ENCODE measurements at places on chromosomes 2 and 18.

- DNase-seq: no peak
These were observed 167.1 kb upstream of the KYNU start for GRCh38 chr2:142710336-142710735.

- peak; percentile 14 for DNase-seq
These were observed 72.3 kb downstream of the FMNL2 start for GRCh38 chr2:152407204-152407721.

DNA sequence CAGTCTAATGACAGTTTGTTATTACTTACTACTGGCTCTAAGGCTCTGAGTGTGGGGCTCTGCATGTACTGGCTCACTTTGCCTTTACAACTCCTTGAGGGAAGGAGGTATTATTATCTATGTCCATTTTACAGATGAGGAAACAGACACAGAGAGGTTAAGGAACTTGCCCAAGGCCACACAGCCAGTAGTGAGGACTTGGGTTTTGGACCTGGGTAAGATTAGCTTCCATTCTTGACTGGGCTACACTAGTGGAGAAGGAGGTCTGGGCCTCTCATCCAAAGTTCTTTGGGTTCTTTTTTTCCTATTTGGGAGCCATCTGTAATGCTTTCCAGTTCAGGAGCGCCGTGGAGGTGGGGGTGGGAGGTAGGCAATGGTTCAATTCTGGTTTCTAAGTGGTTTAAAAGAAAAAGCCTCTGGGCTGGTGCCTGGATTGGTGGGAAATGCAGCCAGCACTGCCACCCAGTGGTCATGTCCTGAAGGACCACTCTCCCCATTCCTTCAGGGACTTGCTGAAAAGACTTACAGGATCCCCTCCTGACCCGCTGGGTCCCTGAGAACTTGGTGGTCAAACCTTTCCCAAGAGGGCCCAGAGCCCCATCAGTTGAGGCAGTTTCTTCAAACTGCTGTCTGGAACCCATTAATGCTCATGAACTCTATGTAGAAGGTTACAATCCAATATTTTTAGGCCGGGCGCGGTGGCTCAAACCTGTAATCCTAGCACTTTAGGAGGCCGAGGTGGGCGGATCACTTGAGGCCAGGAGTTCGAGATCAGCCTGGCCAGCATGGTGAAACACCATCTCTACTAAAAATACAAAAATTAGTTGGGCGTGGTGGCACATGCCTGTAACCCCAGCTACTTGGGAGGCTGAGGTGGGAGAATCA lies 38.6 kb upstream of the NOTO start:
- peak; percentile 71 for DNase-seq

- DNase-seq: no peak
These were observed 3.9 kb upstream of the NPPC start for GRCh38 chr2:231929961-231930592.

DNA sequence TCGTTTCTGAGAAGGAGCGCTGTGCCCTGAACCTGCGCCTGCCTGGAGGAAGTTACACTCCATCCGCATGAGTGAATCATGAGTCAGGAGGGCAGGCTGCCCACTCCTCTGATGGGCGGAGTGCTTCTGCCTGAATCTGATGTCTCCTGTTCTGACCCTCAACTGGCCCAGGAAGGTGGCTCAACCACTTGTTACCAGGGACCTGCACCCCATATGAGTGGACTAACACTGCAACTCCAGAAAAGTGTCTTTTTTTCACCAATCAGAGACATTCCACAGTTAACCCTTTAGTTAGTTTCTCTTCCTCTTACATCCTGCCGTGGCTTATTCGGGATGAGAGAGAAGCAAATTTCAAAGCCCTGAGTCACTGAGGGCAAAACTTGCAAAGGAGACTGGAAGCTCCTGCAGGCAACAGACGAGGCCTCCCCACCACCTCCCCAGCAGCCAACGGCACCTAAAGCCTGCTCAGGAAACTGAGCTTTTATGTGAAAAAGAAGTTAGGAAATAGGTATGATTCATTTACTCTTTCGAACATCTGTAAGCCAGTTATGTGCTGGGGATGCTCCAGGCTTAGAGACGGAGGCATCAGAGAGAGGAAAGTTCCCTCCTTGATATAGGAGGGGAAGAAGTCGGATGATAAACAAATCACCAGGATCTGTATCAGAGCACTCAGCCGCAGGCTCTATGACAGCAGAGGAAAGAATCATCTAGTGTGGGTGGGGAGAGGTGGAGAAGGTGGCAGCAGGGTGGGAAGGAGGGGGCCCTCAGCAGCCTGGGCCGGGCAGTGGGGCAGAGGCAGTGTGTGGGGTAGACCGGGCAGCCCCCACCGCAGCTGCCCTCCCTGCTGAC lies 30.9 kb downstream of the MBP start:
- DNase-seq: peak; percentile 72

DNA sequence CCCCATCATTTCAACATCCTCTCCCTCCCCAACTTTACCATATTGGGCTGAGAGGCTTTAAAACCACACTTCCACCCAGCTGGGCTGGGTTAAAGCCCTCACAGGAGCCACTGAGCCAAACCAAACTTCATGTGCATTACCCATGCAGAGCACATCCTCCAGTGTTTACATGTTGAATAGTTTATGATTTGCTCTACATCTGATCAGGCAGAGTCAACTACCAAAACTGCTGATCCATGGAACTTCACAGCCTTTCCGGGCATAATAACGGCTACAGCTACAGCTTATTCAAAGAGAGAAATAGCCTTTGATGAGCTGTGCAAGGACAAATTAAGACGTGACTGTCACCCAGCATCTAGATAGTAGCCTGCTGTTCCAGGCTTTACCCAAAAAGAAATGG lies 39.0 kb downstream of the MAIP1 start:
- no peak for DNase-seq

GRCh38 chr2:98458667-98459380 lies 14.2 kb downstream of the INPP4A start:
- no peak for DNase-seq

GRCh38 chr2:148979919-148980277 lies 58.6 kb upstream of the LYPD6B start:
- no peak for DNase-seq

DNA sequence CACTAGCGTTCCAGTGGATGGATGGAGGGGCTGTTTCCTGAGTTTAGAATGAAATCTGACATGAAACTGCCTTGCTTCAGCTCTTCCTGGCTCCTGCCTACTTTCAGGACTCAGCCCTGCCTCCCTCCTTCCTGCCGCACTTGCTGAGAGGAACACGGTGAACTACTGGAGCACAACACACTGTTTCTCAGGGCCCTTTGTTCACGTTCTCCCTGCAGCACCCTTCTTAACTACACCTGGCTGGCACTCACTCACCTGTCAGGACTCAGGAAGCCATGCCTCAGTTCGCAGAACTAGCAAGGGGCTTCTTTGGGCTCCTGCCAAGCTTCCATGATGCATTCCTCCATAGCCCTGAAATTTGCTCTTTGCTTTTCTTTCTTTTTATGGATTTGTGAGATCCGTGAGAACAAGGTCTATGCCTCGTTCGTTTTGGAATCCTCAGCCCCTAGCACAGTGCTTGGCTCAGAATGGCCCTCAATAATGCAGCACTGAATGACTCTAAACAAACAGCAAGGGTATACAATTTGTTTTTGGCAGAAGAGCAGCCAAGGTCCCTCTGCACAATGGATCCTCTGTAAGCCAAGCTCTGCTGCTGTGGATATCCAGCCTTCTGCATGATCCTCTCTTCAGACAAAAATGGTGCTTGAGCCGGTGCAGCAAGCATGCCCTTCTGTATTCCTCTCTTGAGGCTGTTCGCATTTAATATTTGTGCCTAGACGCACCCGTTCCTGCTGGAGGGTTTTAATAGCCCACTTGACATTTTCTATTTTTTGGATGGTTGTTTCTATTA lies 357.0 kb downstream of the TSN start:
- no peak for DNase-seq

- DNase-seq: no peak
These were observed 5.5 kb upstream of the SLC4A3 start for GRCh38 chr2:219621935-219622334.

DNA sequence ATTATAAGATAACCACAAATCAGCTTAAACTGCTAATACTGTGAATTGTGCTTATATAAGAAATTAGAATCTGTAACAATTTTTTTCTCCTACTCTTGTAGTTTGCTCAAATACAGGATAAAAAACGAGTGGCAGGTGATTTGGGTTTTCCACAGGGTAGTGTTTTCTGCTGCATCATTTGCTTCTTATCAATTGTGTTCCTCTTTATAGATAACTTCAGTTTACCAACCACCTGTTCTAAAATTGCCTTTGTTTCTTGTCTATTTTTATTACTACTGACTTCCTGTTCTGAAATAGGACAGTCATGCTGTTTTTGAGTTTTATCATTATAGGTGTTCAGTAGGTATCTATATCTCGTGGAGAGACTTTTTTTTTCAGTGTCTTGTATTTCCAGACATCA lies 56.9 kb downstream of the MFSD6 start:
- DNase-seq: no peak

- DNase-seq: no peak
These were observed 17.2 kb upstream of the GPC1 start for GRCh38 chr2:240418311-240418710.

GRCh38 chr18:77203071-77203470 lies 46.6 kb upstream of the GALR1 start:
- no peak for DNase-seq

DNA sequence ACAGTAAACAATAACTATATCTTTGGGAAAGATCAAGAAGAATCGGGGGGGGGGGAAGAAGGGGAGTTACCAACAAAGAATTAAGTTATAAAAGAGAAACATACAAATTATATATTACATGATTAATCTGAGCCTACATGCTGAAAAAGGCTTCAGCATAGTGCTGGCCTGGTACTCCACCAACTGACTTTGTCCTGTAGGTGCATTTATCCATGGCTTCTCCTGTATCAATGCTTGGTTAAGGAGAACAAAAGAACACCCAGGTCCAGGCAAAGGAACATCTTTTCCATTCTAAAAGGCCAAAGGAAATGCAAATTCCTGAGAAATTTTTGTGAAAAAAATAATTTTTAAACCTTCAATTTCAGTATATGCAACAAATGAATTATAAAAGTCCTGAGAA lies 24.2 kb downstream of the RPRD1A start:
- DNase-seq: no peak

- no peak for DNase-seq
These were observed 37.8 kb upstream of the TNP1 start for GRCh38 chr2:216897561-216898203.

DNA sequence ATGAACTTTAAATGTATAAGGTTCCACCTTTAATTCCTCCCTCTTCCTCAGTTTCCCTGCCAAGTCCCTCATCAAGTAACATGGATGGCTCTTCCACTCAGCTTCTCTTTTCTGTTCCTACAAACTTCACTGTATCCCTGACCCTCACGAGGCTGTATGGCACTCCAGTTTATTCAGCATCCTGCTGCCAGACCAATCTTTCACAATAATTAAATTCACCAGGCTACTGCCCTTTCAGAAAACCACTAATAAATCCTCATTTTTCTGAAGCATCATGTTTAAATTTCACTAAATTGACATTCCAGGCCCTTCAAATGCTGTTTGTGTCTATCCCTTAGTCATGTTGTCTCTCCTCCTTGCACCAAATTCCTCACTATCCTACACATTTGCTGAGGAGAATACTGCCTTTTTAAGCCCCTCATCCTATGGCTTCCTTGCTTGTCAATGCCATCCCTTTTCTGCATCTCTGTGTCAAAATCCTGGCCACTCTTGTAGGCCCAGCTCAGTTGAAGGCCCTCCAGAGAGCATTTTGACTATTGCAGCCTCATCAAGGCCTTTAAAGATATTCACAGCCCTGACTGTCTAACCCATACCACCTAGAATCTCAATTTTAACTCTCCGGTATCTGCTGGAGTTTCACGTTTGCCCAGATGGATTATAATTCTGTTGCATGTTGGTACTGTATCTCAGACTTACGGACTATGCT lies 22.8 kb upstream of the ASNSD1 start:
- no peak for DNase-seq

DNA sequence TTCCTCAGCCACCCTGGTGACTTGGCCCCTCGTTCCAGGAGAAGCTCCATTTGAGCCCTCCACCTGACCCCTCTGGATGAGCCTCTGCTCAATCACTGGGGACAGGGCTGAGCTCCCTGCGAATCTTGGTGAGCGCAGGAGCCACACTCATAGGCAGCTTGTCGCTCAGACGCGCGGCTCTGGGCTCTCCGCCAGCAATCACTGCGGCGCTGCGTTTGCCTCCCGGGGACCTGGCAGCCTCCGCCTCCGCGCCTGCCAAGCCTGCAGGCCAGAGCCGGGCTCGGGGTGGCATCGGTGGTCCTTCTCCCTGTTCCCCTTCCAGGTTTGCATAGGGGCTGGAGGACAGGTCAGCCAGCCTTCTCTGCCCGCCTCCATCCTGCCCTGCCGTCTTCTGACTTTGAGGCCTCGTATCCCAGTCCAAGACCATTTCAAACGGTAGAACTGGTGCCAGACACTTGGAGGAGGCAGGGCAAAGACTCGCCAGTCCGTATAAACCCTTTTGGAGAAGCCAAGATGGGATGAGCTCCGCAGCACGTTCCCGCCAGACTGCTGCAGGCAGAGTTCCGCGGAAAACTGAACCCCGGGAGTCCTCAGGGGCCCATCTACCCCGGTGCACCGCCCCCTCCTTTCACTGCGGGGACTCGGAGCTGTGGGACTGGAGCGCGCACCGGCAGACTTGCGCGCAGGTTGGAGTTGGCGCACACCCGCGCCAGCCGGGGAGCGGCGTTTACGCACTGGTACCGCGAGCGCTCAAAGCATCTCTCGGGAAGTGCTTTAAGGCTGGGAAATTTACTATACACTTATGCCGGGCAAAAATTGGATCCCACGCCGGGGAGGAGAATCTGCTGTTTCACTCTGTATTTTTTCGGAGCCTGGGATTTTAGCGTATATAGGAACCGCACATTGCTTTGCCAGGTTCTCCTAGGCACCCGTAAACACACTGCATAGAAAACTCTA lies 1.1 kb upstream of the TACR1 start:
- DNase-seq: no peak

DNA sequence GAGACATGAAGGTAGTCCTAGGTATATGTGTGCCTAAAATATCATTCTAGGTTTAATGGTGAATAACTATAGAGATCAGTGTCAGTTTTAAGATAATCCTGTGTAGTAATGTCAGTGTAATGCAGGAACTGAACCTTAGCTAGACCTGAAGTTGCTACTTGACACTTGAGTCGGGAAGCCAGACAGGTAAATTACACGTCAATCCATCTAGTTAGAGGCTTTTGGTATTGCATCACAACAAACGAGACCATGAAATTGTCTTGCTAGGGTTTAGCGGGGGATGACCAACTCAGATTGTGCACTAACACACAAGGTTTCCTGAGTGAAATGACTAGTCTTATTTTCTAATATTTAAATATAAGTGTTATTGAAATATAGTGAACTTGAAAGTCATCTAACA lies 2.0 kb downstream of the YPEL5 start:
- DNase-seq: no peak

GRCh38 chr18:13371689-13372418 lies 153.3 kb downstream of the LDLRAD4 start:
- DNase-seq: no peak

GRCh38 chr2:68250196-68250595 lies 2.1 kb downstream of the PPP3R1 start:
- no peak for DNase-seq

All from activated naive CD4-positive, alpha-beta T cell treated with Interleukin-2 at 50 U/mL for 16 hours (primary cell).